Activated CD4-positive, alpha-beta T cell treated with anti-CD3 and anti-CD28 coated beads for 1 hour (primary cell): ENCODE measurements at places on chromosomes 5 and 9.
A peak's percentile ranks its signal among the peaks of the same experiment; 100 is the strongest.

DNA sequence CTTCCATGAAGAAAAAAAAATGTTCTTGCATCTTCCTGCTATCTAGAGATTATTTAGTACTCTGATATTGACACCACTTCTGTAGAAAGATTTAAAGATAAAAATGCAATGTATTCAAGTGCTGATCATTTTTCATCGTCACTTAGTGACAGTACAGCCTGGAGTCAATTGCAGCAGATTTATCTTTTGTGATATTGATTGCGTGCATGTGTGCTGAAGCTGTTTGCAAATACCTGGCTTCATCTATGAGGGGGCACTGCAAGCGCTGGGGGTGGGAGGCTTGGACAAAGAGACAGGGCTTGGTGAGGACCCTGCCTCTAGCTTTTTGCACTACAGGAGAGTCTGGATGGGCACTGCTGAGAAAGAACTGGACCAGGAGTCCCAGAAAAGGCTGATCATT is 38.0 kb upstream of the MED27 start:
- DNase-seq, result no peak

DNA sequence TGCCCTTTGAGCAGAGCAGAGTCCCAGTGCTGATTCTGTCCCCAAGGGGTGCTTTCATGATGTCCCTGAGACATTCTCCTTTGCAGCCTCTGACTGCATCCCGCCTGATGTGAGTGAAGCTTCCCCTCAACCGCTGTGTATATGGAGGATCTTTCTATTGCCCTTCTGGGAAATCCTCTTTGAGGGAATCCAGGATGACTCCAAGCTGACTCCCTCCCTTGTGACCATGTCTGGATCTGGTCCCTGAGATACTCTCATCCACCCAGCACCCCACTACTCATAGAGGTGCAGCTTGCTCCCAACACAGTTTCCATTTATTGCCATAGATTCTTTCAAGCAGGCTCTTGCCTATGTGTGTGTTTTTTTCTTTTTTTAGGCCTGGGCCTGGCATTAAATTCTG is 216.5 kb downstream of the SEC61B start:
- no peak for DNase-seq

DNA sequence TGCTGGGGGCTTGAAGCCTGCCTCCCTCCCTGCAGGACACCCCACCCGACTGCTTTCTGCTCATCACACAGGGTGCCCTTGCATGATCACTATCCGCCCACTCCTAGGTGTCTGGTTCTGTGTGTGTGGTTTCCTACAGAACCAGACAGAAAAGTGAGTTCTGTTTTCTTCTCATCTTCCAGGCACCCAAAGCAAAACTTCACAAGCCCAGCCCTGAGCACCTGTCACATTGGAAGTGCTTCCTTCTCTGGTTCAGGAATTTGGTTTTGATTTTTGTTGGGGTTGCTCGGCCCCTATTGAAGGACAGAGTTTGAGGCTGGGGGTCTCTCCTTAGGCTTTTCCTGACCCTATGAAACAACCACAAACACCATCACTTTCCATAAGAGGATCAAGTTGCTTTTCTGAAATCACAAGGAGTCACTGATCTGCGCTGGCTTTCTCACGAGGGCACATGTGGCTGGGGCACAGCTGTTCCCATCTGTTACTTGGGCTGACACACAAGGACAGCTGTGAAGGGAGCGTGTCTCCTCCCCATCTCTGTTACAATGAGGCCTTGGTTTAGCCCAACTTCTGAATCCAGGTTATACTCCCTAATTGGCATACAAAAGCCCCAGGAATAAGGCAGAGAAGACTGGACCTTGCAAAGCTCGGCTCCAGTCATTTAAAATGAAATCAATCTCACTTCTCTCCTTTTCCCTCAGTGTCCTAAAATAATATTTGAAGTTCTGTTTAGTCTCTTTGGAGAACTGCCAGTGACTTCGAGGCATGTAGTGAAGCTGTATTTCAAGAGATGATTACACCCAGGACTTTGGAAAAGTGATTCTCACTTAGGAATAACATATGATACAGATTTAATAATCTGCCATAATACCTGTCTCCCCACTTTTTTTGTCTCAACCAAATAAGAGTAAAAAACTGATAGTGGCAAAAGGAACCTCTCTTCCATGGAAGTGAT is 213.1 kb upstream of the GAS1 start:
- no peak for DNase-seq

DNA sequence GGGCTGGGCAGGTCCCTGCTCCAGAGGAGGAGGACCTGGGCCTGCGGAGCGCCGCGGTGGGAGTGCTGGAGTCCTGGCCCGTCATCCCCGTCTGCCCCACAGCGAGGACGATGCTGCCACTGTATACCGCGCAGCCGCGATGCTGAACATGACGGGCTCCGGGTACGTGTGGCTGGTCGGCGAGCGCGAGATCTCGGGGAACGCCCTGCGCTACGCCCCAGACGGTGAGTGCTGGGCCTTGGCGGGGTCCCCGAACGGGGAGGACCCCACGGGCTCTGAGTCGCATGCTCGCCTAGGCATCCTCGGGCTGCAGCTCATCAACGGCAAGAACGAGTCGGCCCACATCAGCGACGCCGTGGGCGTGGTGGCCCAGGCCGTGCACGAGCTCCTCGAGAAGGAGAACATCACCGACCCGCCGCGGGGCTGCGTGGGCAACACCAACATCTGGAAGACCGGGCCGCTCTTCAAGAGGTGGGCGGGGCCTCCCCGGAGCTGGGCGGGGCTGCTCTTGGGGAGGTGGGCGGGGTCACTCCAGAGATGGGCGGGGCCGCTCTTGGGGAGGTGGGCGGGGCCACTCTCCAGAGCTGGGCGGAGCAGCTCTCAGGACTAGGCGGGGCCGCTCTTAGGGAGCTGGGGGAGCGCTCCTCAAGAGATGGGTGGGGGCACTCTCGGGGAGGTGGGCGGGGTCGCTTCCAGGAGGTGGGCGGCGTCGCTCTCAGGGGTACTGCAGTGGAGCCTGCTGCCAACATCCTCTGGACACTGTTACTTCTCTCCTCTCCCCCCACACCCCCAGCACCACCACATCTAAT is 13.1 kb downstream of the LRRC26 start:
- peak; percentile 43 for DNase-seq

- DNase-seq, result no peak
Measured at GRCh38 chr9:107155244-107155817, 127.7 kb upstream of the RAD23B start.

GRCh38 chr9:104906441-104907277 is 21.3 kb downstream of the ABCA1 start:
- DNase-seq, result no peak

DNA sequence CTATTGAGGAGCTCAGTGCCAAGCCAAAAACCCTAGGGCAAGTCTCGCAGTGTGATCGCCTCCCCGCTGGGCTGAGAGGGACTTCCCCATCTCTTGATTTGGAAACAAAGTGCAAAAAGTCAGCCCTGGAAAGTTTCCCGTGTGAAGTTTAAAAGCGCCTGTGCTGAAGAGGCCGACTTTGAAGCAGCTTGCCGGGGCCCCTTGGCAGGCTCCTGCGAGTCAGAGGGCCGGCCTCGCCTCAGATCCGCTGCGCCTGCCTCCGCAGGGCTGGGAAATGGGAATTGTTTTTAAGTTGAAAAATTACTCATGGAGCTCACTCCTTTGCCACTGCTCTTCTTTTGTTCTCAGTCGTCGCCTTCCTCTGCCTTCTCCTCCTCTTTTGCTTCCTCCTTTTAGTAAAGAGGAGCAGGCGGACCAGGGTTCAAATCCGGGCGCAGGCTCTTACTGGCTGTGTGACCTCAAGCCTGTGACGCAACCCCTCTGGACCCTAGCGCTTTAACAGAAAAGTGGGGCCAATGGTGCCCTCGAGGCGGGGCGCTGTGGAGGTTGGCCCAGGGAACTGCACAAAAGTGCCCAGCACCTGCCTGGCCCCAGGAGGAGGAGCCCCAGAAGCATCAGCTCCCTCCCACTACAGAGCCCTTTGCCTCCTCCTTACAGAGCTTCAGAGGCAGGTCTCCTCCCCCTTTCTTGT is 14.7 kb upstream of the LHX2 start:
- no peak for DNase-seq

DNA sequence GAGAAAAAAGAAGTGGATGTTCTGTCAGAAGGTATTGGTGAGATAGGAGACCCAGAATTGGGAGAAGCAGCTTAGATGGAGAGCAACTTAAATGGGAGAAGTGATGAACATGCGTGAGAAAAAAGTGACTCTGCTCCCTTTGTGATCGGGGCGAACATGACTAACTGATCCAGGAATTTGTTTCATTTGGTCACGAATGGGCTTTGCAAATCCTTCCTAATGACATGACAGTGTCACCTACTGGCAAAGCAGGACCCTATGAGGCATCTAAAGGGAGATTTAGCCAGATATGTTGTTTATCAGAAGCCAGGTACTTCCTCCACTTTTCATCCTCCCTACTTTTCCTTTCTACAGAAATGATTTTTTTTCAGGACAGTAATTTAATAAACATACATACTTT is 787.4 kb upstream of the RGMB start:
- no peak for DNase-seq

GRCh38 chr5:115190388-115190787 is 20.7 kb upstream of the TRIM36 start:
- DNase-seq, result no peak

GRCh38 chr9:98998441-98999151 is 54.9 kb downstream of the COL15A1 start:
- DNase-seq, result no peak

DNA sequence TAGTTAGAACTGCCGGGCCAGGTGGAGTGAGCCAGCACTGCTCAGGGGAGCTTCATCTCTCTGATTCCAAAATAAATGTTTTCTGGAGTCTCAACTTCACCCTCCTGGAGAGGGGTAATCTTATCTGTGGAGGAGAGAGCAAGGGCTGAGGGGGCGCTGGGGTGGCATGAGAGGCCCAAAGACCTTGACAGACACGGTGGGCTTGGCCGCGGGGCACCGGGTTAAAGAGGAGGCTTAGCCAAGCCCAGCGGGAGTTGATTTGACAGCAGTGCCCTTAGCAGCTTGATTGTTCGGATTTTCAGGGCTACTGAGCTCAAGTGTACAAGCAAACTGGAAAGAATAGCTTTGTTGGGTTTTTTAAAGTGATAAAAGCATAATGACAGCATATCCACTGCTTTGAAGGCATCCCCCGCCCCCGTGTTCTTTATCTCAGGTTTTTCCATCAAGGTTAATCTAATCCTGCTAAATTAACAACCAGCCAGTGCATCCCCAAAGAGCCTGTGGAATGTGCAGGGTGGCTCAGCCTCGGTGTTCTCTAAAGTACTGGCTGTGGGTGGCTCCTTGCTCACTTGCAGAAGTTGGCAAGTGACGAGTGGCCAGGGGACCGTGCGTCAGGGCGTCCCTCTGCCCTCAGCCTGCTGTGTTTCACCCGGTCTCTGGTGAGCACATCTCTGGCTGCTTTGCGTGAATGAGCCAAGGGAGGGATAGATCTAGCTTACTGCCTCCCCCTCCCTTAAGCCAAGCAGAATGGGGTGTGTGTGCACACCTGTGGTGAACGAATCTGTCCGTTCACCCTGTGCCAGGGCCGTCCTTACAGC is 5.5 kb downstream of the QRFP start:
- no peak for DNase-seq

- no peak for DNase-seq
Measured at GRCh38 chr9:127521919-127522304, 70.6 kb downstream of the LRSAM1 start.

DNA sequence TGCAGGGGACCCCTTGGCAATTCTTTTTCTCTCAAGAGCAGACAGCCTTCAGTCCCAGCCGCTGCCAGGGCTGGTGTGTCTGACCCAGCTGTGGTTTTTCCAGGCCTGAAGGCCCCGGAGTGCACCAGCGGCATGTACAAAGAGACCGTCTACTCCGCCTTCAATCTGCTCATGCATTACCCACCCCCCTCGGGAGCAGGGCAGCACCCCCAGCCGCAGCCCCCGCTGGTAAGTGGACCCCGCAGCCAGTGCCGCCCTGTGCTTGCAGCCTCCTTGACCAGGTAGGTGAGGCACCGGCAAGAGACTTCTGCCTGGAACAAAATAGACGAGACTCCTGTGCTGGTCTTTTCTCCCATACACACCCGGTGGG is 1.3 kb downstream of the TCF7 start:
- DNase-seq, result no peak

DNA sequence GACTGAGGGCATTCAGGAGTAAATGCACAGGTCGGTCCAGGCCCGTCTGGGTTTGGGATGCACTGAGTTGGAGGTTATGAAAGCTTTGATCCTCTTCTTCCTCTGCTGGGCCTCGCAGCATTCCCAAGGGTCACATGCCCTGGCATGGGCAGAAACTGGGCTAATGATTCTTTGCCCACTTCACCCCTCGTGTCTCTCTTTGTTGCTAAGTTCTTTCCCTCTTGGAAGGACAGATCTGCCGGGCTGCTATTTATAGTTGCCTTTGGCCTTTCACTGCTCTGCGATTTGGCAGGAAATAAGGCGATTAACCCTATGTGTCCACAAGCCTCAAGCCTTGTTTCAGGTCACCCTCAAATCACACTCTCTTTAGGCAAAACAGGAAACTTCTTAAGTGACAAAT is 66.9 kb downstream of the ENTREP1 start:
- DNase-seq, result no peak

DNA sequence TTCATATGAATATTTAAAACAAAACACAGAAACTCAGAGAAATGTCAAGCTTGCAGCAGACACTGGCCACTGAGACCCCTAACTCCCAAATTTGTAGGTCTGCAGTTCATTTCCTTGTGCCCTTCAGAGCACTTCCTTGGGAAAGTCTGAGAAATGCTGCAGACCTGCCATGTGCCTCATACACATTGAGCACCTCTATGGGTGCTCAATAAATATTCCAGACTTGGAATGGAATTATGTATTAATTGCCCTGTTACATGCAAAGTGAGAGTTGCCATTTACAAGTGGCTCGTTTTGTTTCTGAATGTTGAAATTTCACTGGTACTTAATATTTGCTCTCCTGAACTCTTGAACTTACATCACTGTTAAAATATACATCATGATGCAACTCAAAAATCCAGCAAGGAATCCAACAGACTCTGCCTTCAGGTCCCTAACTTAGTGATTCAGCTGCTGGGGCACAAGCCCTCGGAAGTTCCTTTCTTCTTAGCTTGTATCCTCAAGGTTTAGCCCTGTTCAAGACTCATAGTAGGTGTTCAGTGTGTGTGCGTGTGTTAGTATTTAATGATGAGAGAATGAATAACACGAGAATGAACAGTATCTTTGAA is 90.6 kb downstream of the PTCD2 start:
- no peak for DNase-seq

DNA sequence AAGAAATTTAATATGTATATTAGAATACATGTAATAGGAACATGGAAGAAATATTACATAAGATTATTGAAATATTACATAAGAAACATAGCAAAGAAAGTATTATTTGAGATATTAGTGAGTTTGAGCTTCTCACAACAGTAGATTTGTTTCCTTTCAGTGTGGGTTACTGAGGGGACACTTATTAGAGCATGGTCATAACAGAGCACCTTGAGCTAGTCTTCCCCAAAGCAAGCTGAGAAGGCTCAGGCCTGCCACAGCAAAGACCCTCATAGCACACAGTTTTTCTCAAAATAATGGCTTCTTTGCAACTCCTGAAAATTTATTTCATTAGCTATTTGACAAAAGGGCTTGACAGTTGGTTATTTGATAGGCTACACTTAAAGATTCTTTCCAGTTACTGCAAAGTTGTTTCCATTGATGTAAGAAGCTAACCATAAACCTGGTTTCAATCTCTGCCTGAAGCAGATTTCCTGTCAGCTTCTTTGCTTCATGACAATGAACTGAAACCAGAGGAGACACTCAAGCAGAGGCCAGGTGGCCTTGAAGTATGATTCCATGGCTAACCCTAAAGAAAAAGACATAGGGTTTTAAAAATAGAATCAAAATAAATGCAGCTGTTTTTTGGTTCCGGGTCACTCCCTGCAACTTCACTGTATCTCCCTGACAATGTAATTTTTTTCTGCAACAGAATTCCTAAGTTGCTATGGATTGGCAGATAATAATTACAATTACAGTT is 68.6 kb downstream of the ERMP1 start:
- no peak for DNase-seq
